ENCODE measurements at places on chromosomes 6 and 20. TPM values are rescaled to one million over a fixed set of nuclear protein-coding genes. Genes with fewer than 3 reads are reported as not detected.

ZFP57 gene
- not detected for total RNA-seq

UBE3D gene
- 6.9 TPM for total RNA-seq

OPN5 gene
- not detected for total RNA-seq

ARFGEF2 gene
- total RNA-seq, result 21.9 TPM

GINS1 gene
- total RNA-seq, result 49.5 TPM

All from SJSA1 (cell line).